ENCODE measurements at places on chromosomes 2 and 18.

- DNase-seq, result no peak
These were observed 234.0 kb upstream of the MAP2 start for GRCh38 chr2:209189893-209190292.

DNA sequence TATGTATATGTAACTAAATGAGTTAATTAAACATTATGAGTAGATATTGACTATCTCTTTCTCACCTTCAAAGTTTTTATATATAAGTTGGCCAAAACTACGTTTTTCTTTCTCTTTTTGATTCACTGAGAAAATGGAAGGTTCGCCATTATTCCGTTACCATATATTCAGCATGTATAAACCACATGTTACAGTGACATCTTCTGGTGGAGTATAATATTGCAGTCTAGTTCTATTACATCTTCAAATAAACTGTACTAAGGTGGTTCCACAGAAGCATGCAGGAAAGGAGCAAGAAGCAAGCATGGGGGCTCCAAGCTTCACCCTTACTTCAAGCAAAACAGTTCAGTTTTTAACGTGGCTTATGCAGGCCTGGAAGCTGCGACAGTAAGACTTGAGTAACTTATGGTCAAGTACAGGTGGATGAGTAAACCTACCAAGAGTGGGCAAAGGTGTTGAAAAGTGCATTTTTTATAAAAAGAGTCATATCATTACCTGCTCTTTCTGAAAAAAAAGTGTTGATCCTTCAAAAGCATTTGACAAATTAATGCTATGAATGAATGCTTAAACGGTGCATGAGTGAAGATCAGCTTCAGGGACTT, 129.8 kb upstream of the RAB6C start:
- DNase-seq, result peak; percentile 78

- no peak for DNase-seq
These were observed 102.5 kb upstream of the ST8SIA3 start for GRCh38 chr18:57249883-57250282.

DNA sequence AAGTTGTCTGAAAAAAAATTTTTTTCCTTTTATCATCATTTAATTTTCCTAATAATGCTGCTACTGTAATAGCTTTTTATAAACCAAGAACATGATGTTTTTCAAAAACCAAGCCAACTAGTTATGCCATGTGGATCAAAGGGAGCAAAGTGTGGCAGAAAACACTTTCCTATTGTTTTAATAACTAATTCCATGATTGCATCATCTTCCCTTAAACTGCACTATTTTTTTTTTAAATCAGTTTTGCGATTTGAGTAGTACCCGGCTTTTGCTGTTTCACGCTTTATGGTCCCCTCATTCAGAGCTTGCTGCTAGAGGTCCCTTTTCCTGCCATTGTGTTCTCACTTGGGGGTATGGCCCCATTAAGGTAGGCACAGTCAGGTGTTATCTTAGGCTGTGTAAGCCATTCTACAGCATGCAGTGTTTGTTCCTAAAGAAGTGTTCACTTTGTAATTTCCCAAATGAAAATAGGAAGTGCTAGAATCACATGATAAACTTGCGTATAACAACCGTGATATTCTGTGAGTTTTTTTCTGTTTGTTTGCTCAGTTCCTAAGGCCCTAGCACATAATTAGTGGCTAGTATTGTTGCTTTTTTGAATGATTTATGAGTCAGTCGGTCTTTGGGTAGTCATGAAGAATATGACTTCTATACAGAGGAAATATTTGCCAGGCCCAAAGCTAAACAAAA, 225.8 kb downstream of the PTGR3 start:
- peak; percentile 92 for DNase-seq

DNA sequence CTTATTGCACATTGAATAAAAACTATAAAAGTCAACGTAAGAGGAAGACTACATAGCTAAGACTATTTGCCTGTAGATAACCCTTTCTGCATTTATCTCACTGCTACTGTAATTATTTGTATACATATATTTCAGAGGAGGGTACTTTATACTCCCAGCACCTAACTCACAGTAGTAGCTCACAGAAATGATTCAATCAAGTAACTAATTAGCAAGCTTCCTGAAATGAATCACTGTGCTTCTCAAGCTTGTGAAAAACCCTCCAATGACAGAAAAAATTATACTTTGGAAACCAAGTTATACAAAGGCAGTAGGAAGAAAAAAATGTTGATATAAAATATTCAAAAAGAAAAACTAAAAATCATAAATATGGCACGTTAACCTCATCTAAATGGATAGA, 124.9 kb downstream of the NBAS start:
- DNase-seq, result no peak

DNA sequence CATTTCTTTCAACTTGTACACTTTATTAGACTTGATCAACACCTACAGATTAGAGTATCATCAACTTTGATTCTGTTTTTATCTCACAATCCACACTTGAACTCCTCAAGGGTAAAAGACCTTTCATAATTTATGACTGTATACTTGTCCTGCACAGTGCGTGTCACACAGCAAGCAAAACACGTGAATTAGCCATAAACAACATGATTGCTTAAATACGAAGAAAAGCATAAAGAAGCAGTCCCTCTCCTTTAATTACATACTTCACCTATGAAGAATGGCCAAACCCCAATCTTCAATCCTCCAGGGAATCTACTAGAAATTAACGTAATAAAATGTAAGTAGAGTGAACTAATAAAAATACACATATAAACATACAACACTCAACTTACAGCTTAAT, 13.6 kb downstream of the TMX3 start:
- DNase-seq, result no peak

DNA sequence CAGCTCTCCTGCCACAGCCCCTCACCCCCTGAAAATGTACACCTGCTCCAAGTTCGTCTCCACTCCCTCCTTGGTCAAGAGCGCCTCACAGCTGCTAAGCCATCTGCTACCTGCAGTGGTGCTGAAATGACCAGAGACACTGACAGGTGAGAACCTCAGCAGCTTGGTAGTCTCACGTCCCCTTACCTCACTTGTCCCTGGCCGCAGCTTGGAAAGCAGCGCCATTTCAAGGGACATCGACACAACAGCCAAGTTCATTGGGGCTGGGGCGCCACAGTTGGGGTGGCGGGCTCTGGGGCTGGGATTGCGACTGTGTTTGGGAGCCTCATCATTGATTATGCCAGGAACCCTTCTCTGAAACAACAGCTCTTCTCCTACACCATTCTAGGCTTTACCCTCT, 47.5 kb downstream of the ANKRD44 start:
- no peak for DNase-seq

- peak; percentile 51 for DNase-seq
These were observed 151.4 kb upstream of the NABP1 start for GRCh38 chr2:191526536-191526935.

- no peak for DNase-seq
These were observed 495.5 kb upstream of the MYT1L start for GRCh38 chr2:2826621-2827020.

DNA sequence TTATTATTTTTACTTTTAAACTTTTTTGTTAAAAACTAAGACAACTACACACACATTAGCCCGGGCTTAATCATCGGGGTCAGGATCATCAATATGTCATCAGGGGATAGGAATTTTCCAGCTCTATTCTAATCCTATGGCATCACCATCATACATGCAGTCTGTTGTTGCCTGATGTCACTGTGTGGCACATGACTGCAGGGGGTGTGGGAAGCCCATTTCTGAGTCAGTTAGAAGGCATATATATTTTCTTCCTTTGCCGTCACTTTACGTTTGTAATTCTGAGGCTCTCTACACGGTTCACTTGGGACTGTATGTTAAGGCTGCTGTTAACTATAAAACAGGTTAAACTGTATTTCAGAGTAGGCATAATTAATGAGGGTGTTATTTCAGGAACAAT, 144.4 kb upstream of the ITGA6 start:
- DNase-seq, result peak; percentile 91
